ENCODE measurements at places on chromosomes 6 and 20. TPM values are rescaled to one million over a fixed set of nuclear protein-coding genes. Genes with fewer than 3 reads are reported as not detected.

- H3K4me1 ChIP-seq, result peaks cover 62% of the 10 kb centered on the region
- peak overlapping the region; percentile 40 for H3K4me3 ChIP-seq
- H3K36me3 ChIP-seq, result peaks cover 34% of the 10 kb centered on the region
- H3K27me3 ChIP-seq, result no peaks in the 10 kb centered on the region
- peak overlapping the region; percentile 50 for H3K27ac ChIP-seq
- DNase-seq, result peak; percentile 67
Observed at GRCh38 chr6:33632558-33633039, 11.5 kb downstream of the ITPR3 start.

Gene HLA-DOB
- 17.0 TPM for total RNA-seq

DNA sequence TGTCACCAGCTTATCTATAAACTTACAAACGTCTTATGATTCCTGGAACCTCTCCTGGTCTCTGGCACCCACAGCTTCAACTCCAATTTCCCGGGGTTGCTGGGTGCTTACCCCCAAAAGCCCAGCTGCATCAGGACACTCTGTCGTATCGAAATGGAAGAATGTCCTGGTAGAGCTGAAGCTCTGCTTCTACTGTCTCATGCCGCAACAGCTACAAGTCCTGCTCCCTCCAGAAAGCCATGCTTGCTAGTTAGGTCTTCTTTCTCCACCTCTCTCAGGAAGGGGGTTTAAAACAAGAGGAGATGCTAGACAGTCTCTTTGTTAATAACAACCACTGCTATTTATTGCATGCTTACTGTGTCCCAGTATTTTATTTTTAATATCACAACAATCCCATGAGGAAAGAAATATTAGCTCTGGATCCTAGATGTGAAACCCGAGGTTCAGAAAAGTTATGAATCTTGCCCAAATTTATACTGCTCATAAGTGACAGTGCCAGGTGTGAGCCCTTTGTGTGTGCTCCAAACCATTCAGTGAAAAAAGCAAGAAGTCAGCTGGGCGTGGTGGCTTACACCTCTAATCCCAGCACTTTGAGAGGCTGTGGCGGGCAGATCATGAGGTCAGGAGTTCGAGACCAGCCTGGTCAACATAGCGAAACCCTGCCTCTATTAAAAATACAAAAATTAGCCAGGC lies 82.3 kb upstream of the GCM1 start:
- peaks cover 7% of the 10 kb centered on the region for H3K4me1 ChIP-seq
- no peaks in the 10 kb centered on the region for H3K27me3 ChIP-seq
- DNase-seq, result no peak
- no peak overlapping the region for H3K4me3 ChIP-seq

GRCh38 chr6:149941583-149942460 lies at the start of gene ULBP2:
Gene ULBP2, plus strand, starts transcription at chr6:149942014. Its CDS starts 59 bp downstream, at chr6:149942073.
- peak; percentile 91 for DNase-seq
- peak within 1 kb of the TSS; percentile 84 for H3K27ac ChIP-seq
- peaks cover 43% of the 10 kb centered on the region for H3K4me1 ChIP-seq
- peaks cover 61% of the 10 kb centered on the region for H3K27me3 ChIP-seq
- H3K4me3 ChIP-seq, result peak within 1 kb of the TSS; percentile 88
- no peaks in the 10 kb centered on the region for H3K36me3 ChIP-seq

- no peak overlapping the region for H3K27ac ChIP-seq
- H3K27me3 ChIP-seq, result no peaks in the 10 kb centered on the region
- no peaks in the 10 kb centered on the region for H3K4me1 ChIP-seq
- H3K36me3 ChIP-seq, result no peaks in the 10 kb centered on the region
Observed at GRCh38 chr20:13118676-13119075, 102.4 kb upstream of the ISM1 start.

DNA sequence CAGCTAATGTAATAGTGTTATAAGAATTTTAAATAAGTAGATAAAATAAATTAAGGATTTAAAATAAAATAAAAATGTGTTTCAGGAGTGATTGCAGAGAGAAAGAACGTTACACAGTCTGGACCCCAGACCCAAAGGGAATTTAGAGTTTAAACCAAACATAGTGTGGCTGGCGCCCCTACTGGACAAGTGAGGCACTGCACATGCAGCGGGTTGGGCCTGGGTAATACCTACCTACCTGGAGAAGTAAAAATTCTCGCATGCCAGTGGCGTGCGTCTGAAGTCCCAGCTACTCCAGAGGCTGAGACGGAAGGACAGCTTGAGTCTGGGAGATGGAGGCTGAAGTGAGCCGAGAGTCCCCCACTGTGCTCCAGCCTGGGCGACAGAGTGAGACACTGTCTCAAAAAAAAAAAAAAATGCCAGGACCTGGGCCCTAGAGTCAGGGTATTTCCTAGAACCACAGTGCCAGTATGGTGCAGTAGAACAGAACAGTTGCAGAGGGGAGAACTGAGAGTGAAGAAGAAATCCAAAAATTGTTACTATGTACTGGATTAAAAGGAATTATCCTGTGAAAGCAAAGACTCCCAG lies 71.4 kb upstream of the TCF21 start:
- DNase-seq, result peak; percentile 50
- H3K36me3 ChIP-seq, result no peaks in the 10 kb centered on the region
- H3K27ac ChIP-seq, result no peak overlapping the region
- peaks cover 5% of the 10 kb centered on the region for H3K27me3 ChIP-seq
- no peaks in the 10 kb centered on the region for H3K4me1 ChIP-seq

- H3K36me3 ChIP-seq, result no peaks in the 10 kb centered on the region
- no peaks in the 10 kb centered on the region for H3K4me1 ChIP-seq
- no peaks in the 10 kb centered on the region for H3K27me3 ChIP-seq
Observed at GRCh38 chr20:52779125-52779524, 193.0 kb upstream of the TSHZ2 start.

GRCh38 chr6:157096522-157096921 lies 226.8 kb downstream of the TMEM242 start:
- DNase-seq, result no peak
- H3K27ac ChIP-seq, result peak overlapping the region; percentile 4
- H3K36me3 ChIP-seq, result peaks cover 5% of the 10 kb centered on the region
- peaks cover 24% of the 10 kb centered on the region for H3K4me1 ChIP-seq
- H3K27me3 ChIP-seq, result no peaks in the 10 kb centered on the region

Gene NAPB
- total RNA-seq, result 15.6 TPM

DNA sequence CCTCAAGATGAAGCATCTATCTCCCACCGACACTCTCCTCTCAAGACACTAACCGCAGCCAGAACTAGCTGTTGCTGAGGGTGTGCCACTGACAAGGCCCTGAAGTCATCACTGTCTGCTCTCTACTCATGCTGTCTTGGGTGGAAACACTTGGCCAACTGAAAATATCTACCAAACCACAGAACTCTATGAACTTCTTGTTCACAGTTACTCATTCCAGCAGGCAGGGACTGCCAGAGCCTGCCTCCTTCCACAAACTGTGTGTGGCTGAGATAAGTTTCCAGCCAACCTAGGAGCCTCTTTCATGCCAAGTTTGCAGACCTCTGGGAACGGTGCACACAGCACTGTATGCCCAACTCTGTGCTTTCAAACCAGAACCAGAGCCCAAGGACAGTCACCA lies 45.5 kb upstream of the NXT1 start:
- H3K4me1 ChIP-seq, result no peaks in the 10 kb centered on the region
- H3K27me3 ChIP-seq, result no peaks in the 10 kb centered on the region
- no peak overlapping the region for H3K27ac ChIP-seq
- no peaks in the 10 kb centered on the region for H3K36me3 ChIP-seq
- no peak overlapping the region for H3K4me3 ChIP-seq

- DNase-seq, result no peak
- H3K27me3 ChIP-seq, result no peaks in the 10 kb centered on the region
- H3K36me3 ChIP-seq, result no peaks in the 10 kb centered on the region
- H3K27ac ChIP-seq, result no peak overlapping the region
- no peak overlapping the region for H3K4me3 ChIP-seq
Observed at GRCh38 chr20:14568225-14568624, 230.8 kb upstream of the FLRT3 start.

- H3K27ac ChIP-seq, result no peak overlapping the region
- DNase-seq, result no peak
- no peaks in the 10 kb centered on the region for H3K4me1 ChIP-seq
- H3K36me3 ChIP-seq, result no peaks in the 10 kb centered on the region
- no peak overlapping the region for H3K4me3 ChIP-seq
Observed at GRCh38 chr6:102402635-102403329, 1009.3 kb downstream of the GRIK2 start.

- H3K4me1 ChIP-seq, result peaks cover 30% of the 10 kb centered on the region
- H3K27me3 ChIP-seq, result peaks cover 2% of the 10 kb centered on the region
- H3K36me3 ChIP-seq, result no peaks in the 10 kb centered on the region
- peak; percentile 82 for DNase-seq
- peak overlapping the region; percentile 65 for H3K4me3 ChIP-seq
- H3K27ac ChIP-seq, result peak overlapping the region; percentile 74
Observed at GRCh38 chr6:42104095-42104803, 38.2 kb downstream of the C6orf132 start.

Data from activated CD8-positive, alpha-beta T cell treated with anti-CD3 and anti-CD28 coated beads, Interleukin-2, amount 10 ng/mL, durations not matched to agents 7 days and 5 days (primary cell).